Small intestine (tissue), 16 donors: ENCODE measurements at places on chromosomes 2 and 18.

- DNase-seq = no peak
Measured at GRCh38 chr18:47931718-47932103, 1.3 kb upstream of the SMAD2 start.

DNA sequence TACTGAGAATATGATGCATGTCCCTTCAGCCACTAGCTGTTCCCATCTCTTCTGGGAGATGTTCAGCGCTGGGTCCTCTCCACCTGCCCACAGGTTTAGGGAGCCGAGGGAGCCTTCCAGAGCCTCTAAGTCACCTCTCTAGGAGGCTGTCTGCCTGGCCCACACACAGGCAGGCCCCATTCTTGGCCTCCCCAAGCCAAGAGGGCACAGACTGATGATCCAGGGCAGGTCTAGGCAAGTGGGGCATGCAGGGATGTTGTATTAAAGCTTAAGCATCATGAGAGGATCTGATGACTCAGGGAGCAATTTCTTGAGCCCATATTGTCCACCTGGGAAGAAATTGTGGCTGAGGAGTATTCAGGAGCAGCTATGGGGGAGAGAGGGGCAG is 19.9 kb downstream of the TMSB10 start:
- DNase-seq = no peak

DNA sequence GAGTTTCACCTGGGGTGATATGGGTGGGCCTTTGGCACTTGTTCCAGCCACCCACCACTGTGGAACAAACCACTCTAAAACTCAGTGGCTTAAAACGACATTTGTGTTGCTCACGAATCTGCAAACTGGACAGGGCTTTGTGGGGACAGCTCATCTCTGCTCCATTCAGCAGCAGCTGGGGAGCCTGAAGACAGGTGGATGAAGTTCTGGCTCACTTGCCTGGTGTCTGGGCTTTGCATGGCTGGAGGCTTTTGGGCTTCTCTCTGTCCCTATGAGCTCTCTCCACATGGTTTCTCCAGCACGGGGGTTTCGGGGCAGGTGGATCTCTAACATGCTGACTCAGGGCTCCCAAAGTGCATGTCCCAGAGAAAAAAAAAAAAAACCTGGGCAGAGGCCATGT is 93.0 kb upstream of the GLI2 start:
- no peak for DNase-seq

DNA sequence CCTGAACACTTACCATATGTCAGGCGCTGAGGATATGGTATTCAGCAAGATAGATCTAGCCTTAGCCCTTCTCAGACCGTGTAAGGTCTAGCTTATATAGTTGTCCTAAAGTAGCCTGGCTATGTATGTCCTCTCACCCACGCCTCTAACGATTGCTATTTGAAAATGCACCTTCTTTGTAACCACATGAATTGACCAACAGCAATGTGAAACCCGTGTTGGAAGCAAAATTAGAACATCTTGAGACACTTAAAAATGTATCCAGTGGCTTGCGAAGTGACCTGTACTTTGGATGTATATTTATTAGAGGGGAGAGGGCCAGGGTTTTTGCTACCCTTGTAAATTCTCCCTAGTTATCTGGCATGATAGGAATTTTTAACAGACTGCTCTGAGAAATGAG is 860.0 kb upstream of the ZEB2 start:
- DNase-seq = no peak

GRCh38 chr2:230636684-230637271 is 75.9 kb upstream of the CAB39 start:
- DNase-seq = no peak

- no peak for DNase-seq
Measured at GRCh38 chr2:126175222-126175621, 480.7 kb upstream of the GYPC start.
